GM10248 (cell line): ENCODE measurements at places on chromosomes 2 and 18.
A peak's percentile ranks its signal among the peaks of the same experiment; 100 is the strongest.

DNA sequence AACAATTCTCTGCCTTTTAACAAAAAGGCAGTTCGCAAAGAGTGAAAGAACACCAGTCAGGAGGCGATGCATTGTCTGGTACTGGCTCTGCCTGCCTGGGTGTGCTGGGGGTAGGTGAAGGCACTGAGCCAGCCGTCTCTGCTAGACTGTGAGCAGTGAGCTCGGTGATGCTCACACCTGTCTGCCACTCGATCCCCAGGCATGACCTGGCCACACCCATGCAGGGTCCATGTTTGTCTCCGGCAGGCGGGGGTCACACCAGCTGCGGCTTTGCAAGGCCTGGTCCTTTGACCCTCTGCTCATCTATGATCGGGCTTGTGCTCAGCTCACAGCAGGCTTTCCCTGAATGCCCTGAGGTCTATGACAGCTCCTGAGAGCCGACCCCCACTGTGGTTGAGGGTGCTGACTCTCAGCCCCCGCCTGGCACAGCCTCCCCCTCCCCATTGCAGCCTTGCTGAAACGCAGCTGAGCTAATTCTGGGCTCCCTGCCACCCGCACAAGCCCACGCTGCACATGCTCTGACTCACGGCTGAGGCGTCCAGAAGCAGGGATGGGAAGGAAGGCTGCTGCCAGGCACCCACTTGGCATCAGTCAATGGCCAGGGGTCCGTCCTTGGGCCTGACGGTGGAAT, 23.7 kb downstream of the CRACDL start:
- no peak for DNase-seq

DNA sequence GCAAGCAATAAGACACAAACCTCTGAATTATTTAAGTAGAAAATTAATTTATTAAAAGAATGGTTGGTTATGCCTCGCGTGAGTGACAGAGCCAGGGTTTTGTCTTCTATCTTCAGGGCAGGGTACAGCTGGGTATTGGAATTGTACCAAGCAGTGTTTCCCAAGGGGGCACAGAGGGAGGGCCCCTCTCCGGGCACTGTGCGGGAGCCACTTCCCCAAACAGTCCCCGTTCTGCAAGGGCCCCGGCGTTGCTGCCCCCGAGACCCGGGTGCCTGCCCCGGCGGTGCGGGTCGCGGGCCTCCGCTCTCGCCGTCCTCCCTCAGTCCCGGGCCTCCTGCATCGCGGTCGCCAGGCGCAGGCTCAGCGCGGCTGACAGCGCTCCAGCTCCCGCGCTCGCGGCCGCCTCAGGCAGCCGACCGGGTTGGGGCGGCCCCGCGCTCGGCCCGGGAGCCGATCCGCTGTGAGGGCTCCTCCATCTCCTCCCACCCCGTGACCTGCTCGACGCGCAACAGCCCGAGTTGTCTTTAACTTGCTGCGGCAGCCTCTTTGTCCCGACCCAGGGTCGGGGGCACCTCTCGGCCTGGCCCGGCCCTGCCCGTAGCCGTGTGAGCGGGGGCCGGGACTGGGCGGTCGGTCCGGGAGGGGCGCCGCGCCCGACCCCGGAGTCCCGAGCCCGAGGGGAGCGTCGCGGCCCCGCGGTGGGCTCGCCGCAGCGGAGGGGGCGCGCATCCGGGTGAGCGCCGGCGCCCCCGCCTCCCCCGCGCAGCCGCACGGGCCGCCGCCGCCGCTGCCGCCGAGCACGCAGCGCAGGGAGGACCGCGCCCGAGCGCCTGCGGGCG, 620 bp upstream of the GALNT1 start:
- DNase-seq, result peak; percentile 67

GRCh38 chr2:233501198-233502076, 65.1 kb downstream of the USP40 start:
- no peak for DNase-seq

DNA sequence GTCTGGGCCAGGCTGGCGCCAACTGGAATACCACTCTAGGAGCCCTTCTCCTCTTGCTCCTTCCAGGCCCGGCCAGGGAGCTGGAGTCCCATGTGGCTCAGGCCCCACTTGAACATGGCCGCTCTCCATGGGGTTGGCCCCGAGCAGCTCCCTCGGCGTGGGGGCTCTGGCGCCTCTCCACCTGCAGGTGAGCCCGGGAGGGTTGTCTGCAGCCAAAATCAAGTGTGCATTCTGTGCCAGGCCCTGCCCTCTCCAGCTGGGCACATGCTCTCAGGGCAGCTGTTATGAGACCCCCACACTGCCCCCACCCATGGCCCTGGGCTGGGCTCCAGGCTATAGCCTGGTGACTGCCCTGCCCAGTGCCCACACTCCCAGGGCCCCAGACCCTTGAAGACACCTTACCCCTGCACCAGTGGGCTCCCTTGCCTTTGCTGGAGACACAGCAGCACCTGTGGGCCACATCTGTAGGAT, 45.8 kb upstream of the HS6ST1 start:
- no peak for DNase-seq

GRCh38 chr2:45637440-45637839, 14.0 kb upstream of the PRKCE start:
- DNase-seq, result peak; percentile 35

DNA sequence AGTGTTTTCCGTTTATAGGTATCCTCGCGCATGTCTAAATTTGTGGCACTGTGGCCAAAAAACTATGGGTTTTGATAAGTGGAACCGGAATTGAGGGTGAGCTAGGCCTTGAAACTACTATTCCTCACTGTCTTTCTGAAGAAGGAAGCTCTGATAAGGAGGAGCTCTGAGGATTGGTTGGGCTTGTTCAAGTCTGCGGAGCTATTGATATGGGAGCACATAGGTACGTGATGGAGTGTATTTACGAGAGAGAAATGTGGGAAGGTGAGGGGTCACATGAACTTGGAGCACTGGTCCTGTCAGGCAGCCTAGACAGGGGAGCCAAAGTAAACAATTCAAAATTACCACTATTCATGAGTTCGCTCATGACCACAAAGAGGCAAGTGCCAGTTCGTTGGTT, 131.4 kb downstream of the BABAM2 start:
- no peak for DNase-seq

DNA sequence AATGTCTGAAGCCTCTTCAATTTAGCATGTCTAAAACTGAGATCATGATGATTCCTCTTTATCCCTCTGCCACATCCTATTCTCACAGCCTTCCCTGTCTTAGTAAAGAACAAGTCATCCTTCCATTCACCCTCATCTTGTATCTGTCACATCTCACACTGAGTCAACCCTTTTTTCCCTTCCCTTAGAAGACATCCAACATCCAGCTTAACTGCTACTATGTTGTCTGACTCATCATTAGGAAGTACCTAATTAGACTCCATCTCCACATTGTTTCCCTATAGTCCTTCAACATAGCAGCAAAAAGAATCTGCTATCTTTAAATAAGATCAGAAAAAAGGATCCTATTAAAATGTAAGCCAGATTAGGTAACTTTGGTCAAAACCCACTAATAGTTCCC, 85.2 kb upstream of the GRB14 start:
- DNase-seq, result no peak

GRCh38 chr2:128573116-128573515, 254.4 kb upstream of the HS6ST1 start:
- DNase-seq, result no peak

DNA sequence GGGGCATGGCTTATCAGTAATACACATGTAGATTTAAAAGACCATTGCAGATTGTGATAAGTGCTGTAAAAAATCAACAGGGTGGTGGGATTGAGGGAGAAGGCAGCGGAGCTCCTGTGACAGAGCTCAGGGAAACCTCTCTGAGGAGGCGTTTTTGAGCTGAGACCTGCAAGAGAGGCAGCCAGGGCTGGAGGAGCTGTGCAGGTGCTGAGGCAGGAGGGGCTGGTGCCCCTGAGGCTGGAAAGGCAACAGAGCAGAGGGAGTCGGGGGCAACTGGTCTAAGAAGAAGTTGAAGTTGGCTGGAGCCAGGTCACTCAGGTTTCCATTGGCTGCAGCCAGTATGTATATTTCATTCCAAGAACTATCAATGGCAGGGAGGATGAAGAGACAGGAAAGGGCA, 47.6 kb downstream of the KLHL29 start:
- DNase-seq, result no peak

DNA sequence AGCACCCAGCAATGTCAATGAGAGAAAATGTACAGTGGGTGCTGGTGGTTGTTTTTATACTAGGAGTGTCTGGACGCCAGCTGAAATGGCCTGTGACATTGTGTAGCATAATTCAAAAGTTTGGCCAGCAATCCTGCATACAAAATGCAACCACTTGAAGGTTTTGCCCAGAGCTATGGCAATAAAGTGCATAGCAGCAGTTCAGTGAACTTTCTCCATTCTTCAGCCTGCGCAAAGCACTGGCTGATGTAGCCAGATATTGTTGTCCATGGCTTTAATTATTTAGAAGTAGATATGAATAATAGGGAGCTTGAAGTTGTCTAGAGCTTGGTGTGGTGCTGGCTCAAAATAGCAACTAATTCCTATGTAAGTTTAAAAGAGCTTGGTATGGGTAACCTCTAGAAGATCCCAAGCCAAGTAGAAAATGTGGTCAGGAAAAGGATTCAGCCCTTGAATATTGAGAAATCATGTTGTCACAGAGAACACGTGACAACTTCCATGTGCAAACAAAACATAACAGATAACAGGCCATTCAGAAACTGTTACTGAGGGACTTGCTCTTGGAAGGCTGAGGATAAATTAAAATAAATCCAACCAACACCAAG, 33.3 kb upstream of the PGAP1 start:
- no peak for DNase-seq
